CD4-positive, alpha-beta T cell treated with Interleukin-21 for 1 hour (primary cell): ENCODE measurements at places on chromosomes 4 and X.

GRCh38 chr4:72366601-72367000, 202.4 kb downstream of the ADAMTS3 start:
- DNase-seq = no peak

- no peak for DNase-seq
Measured at GRCh38 chr4:4837316-4837715, 22.1 kb upstream of the MSX1 start.

DNA sequence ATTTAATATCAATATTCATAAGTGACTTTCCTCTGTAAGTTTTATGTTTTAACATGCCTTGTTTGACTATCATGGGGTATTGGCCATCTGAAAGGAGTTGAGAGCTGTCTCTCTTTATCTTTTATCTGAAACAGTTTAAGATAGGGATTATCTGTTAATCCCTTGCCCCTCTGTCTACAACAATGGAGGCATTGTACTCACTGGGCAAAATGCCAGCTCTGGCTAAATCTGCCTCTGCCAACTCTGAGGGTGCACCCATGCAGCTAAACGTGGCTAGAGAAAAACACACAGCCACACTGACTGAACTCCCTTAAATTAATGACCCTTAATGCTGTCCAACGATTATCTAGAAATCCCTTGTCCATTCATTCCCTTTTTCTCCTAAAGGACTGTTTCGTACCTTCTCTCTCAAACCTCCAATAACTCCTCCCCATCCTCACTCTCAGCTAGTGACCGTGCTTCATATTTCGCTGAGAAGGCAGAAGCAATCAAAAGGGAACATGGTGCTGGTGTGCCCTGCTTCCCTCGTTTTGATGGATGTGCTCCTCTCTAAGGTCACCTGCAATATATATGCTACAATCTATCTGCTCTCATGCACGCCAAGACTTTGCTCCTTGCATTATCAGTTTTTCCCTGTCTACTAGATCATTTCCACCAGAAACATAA, 10.3 kb downstream of the PHKA2 start:
- DNase-seq = no peak

DNA sequence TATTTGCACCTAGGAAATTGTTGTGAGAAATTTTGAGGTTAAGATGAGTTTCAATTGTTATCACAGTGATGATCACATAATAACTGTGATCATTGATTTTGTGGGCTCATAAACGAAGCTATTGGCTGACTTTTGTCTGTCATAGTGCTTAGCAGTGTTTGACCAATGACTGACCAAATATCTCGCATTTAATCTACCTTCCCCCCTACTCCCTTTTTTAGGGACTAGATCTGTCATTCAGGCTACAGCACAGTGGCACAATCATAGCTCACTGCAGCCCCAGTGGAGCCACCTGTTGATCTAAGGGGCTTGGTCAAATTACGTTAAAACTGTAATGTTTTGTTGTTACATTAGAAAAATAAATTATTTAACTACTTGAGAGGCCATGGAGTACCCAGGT, 1.5 kb downstream of the FUNDC2 start:
- DNase-seq = peak; percentile 10

GRCh38 chr4:1222036-1222789, 26.7 kb downstream of the CTBP1 start:
- no peak for DNase-seq

DNA sequence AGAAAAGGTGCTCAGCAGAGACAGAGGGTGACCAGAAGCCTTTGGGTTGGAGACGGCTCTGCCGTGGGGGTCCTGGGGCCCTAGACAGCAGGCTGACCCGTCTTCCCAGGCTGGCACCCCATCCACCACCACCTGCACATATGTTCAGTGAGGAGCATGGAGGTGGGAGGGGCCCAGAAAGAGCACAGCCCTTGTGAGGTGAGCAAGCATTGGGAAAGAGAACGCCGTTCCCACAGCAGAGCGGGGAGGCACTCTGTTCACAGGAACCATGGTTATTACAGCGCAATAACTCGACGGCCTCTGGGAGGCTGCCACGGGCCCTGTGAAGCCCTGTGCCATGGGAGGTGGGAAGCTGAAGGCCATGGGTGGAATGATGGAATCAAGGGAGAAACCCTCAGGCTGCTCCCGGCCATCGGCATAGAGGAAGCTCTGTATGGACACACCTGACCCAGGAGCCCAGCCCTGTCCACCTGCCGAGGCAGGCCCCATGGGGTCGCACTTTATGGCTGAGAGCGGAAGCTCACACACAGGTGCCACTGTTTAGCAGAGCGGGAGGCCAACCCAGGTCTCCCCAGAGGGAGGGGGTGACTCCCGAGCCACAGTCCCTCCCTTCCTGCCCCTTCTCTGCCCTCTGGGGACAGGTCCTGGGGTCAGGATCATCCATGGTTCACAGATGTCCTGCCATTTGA, 93.5 kb upstream of the AFAP1 start:
- DNase-seq = no peak

- DNase-seq = no peak
Measured at GRCh38 chrX:72247206-72247942, 8.5 kb upstream of the ERCC6L start.

GRCh38 chr4:162891788-162892707, 274.6 kb downstream of the NAF1 start:
- peak; percentile 3 for DNase-seq

DNA sequence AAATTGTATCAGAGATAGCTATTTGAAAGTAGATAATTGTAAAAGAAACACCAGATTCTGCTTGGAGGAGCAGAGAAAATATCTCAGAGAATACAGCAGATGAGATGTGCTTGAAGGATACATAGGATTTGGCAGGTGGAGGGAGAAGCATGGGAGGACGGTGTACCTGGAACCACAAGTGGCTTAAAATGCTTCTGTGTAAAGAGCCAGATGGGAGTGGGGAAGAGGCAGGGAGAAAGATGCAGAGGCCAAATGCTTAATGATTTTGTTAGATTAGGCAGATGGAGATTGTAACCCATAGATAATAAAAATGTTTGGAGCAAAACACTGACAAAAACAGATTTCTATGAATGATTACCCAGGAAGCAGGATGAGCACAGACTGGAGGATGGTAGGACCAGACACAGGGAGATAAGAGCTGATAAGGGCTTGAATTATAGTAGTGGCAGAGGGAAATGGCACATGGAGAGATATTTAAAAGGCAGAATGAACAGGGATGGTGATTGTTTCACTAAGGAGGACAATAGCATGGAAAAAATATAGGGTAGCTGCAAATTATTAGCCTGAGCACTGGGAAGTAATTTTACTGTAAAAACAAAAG, 145.7 kb upstream of the TBC1D9 start:
- DNase-seq = no peak

- DNase-seq = no peak
Measured at GRCh38 chr4:152613351-152613750, 66.4 kb downstream of the TMEM154 start.

GRCh38 chr4:63904201-63904600, 505.0 kb downstream of the TECRL start:
- DNase-seq = no peak

GRCh38 chr4:41943506-41943905, 8.3 kb downstream of the TMEM33 start:
- no peak for DNase-seq

DNA sequence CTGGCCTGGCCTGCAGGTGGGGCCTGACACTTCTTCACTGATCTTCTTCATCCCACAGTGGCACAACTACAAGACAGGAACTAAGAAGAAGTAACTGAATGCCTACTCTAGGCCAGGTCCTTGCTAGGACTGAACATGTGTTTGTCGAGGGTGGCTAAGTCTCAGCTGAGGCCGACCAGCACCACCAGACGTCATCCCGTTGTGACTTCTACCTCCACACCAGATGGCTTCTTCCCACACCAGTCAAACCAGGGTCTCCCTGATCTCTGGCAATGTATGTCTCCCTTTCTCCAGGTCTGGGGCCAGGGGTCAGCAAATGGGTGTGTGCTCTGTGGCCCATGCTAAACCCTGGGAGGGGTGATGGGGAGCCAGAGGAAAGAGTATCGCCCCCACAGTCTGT, 40.2 kb downstream of the PJA1 start:
- DNase-seq = no peak

- DNase-seq = no peak
Measured at GRCh38 chrX:16771483-16772398, 14.5 kb upstream of the TXLNG start.

DNA sequence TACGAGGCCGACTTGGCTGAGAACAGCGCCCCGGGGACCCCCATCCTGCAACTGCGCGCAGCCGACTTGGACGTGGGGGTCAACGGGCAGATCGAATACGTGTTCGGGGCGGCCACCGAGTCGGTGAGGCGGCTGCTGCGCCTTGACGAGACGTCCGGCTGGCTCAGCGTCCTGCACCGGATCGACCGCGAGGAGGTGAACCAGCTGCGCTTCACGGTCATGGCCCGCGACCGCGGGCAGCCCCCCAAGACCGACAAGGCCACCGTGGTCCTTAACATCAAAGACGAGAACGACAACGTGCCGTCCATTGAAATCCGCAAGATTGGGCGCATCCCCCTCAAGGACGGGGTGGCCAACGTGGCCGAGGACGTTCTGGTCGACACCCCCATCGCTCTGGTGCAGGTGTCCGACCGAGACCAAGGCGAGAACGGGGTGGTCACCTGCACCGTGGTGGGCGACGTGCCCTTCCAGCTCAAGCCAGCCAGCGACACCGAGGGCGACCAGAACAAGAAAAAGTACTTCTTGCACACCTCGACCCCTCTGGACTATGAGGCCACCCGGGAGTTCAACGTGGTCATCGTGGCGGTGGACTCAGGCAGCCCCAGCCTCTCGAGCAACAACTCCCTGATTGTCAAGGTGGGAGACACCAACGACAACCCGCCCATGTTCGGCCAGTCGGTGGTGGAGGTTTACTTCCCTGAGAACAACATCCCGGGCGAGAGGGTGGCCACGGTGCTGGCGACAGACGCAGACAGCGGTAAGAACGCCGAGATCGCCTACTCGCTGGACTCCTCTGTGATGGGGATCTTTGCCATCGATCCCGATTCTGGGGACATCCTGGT, 2.4 kb downstream of the PCDH7 start:
- no peak for DNase-seq

DNA sequence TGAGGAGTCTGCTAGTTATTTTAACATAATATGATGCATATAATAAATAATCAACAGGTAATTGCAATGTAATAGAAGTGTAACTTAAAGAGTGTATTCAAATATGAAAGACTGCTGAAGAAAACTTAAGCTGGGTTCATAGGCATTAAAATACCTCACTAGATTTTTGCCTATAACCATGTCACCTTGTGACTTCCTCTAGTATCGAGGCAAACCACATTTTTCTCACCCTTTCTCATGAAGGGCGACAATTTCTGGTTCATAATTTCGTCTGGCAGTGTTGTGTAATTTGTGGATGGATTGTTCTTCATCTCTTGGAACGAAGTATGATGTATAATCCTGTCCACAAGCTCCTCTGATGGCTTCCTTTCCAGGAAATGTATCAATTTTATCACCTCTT, 16.0 kb downstream of the SULT1E1 start:
- no peak for DNase-seq

DNA sequence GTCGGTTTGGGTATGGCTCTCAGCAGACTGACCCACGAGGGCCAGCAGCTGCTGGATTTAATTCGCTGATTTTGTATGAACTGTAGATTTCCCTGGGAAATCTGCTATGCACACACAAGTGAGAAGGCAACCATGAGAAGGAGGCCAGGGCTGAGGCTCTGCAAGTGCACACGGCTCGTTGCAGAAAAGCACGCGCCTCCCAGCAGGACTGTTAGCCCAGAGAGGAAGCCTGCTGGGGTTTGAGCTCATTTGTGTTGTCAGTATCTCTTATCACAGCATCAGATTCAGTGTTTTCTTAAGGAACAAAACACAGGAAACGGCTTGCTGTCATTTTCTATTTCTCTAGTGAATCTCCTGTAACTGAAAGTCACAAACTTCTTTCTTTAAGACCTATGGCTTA, 296.2 kb upstream of the FAT1 start:
- DNase-seq = no peak

DNA sequence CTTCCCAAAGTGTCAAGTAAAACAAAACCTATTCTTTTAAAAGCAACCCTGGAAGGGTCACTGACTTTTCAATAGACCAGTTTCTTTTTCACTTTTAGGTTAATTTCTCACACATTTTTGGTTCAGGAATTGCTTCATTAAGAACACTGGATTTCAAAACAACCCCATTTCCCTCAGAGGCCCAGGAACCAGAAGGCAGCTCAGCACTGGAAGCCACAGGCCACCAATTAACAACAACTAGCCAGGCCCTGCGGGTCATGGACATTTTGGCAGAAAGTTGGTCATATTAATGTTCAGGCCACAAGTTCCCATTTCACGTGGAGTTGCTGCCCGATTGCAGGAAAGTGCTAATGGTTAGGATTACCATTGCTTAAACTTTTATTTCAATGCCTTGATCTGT, 39.8 kb downstream of the HAND2 start:
- no peak for DNase-seq

DNA sequence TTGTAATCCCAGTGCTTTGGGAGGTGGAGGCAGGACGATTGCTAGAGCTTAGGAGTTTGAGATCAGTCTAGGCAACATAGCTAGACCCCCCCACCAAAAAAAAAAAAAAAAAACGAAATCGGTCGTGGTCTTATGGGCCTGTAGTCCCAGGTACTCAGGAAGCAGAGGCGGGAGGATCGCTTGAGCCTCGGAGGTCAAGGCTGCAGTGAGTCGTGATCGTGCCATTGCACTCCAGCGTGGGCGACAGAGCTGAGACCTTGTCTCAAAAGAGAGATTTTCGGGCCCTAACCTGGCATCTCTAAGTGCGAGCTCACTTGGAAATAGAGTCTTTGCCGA, 7.0 kb upstream of the LETM1 start:
- no peak for DNase-seq

GRCh38 chr4:37522996-37523395, 163.2 kb downstream of the RELL1 start:
- no peak for DNase-seq

GRCh38 chrX:6448003-6448402, 86.9 kb downstream of the VCX3A start:
- DNase-seq = no peak

DNA sequence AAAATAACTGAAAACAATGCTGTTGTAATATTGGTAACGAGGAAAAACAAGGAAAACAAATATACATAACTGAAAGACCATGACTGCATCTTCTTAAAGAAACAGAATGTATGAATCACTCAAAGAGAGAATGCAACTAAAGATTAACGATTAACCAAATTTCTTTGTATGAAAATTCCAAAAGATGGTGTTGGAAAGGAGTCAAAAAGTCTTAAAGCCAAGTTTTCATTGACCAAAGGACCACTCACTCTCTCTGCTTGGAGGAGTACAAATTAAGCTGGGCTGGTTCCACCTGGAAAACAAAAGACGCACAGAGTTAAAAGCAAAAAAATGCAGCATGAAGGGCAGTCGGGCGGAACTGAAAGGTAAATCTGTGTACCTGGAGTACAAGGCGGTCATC, 1.8 kb downstream of the DCAF12L1 start:
- no peak for DNase-seq

- DNase-seq = no peak
Measured at GRCh38 chr4:114857831-114858230, 255.6 kb downstream of the NDST4 start.

- DNase-seq = no peak
Measured at GRCh38 chr4:134501973-134502643, 300.5 kb upstream of the PABPC4L start.
